Retinal pigment epithelial cell (primary cell): ENCODE measurements at places on chromosomes 6 and 20.

- DNase-seq, result no peak
Observed at GRCh38 chr6:31385041-31385440, 18.4 kb upstream of the MICA start.

- no peak for DNase-seq
Observed at GRCh38 chr6:153047386-153047785, 44.9 kb upstream of the MTRF1L start.

DNA sequence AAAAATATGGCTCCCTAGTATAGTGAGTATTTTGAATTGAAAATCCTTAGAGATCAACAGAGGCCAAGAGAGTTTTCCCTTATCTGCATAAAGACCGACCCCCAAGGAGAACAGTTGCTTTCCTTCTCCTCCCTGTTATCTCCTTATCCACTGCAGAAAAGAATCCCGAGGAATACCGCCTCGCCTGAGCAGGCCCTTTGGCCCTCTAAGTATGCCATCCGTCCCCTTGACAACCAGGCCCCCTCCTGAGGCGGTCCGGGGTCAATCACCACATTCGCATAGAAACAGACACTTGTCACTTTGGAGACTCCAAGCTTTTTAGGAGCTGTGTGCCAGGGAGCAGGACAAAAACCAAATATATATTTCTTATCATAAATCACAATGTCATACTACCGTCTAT is 15.9 kb upstream of the GGTLC1 start:
- no peak for DNase-seq

DNA sequence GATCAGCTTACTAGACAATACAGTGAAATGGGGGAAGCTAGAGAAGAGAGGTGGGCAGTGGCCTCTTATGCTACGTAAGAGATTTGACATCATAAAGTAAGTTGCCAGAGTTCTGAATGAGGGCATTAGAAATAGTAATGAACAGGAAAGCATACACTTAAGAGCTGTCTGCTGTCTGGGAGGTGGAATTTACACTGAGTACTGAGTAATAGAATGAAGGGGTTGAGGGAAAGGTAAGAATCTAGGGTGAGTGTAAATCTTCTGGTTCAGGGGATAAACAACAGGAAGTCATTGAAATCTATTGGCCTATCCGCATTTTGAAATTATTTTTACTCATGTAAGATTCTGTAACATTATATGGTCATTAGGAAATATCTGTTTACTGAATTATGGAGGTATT is 35.8 kb downstream of the HLA-DMB start:
- DNase-seq, result no peak

DNA sequence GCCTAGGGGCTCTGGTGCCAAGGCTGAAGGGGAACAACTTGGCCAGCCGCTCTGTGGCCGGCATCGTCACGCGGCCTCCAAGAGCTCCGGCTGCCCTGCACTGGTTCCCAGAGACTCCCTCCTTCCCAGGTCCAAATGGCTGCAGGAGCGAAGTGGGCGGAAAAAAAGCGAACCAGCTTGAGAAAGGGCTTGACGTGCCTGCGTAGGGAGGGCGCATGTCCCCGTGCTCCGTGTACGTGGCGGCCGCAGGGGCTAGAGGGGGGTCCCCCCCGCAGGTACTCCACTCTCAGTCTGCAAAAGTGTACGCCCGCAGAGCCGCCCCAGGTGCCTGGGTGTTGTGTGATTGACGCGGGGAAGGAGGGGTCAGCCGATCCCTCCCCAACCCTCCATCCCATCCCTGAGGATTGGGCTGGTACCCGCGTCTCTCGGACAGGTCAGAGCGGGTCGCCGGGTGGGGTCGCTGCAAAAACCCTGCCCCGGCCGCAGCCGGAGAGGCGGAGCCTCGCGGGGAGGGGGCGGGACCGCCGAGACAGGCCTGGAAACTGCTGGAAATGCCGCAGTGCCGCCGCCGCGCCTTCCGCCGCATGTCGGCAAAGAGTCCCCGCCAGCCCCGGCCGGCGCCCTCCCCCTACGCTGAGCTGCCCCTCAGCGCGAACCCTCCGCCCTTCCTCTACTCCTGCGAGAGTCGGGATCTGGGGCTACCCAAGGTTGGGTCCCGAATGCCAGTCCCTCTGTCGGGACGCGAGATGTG is 814 bp upstream of the HSP90AB1 start:
- DNase-seq, result no peak

DNA sequence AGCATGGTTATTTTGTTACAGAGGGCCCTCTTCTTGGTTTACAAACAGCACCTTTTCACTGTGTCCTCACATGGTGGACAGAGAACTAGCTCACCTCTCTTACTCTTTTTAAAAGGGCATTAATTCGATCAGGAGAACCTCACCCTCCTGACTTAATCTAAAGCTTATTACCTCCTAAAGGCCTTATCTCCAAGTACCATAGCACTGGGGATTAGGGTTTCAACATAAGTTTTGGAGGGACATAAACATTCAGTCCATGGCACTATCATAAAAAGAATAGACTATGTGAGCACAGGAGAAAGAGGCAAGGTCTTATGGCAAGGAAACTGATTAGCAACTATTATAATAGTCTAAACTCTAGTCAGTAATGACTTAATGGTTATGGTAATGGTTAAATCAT is 736.2 kb upstream of the ADGRB3 start:
- no peak for DNase-seq

DNA sequence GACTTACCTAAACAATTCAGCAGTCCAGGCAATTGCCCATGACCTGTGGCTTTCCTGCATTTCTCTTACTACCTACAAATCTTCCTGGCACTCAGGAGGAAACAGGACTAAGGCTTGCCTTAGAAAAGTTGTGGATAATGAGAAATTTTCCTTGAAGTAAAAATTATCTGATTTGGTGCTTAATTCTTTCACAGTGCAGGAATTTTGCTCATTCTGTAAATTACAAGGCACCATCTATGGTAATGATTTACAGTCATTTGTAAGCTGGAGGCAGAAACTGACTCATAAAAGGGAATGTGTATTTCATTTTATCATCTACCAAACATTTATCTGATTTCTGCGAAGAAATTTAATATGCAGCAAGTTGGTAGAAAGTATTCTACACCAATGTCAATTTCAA is 211.5 kb upstream of the FKBP1C start:
- DNase-seq, result peak; percentile 16

GRCh38 chr6:99612551-99613408 is 6.1 kb downstream of the PRDM13 start:
- no peak for DNase-seq

DNA sequence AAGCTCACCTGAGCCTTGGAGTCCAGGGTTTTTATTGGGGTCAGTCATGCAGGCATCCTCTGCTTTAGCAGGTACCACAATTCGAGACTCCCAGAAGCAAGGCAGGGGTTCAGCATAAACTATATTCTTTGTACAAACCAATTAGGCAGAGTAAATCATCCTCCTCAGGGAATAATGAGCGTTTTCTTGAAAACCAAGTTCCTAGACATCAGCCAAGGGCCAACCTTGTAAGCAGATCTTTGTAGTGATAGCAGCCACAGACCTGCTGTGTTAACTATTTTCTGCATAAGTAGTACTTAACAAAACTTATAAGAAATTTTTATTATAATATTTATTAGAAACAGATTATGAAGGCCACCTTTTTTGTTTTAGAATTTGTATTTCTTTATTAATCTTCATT is 74.7 kb downstream of the STXBP5 start:
- no peak for DNase-seq

GRCh38 chr6:97009781-97010492 is 85.4 kb downstream of the KLHL32 start:
- DNase-seq, result no peak

DNA sequence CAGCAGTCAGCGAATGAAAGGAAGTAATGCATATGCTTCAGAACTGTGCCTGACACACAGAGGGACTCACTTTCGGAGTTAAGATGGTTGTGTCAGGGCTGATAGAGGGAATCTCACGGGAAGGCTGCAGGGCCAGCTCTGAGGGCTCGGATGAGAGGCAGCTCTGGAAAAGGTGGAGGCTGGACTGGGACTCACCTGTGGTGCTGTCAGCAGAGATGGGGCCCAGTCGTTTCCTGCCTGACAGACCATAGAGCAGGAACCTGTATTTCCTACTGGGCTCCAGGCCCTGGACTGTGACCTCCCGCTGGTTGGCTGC is 9.3 kb downstream of the CYP21A2 start:
- no peak for DNase-seq

DNA sequence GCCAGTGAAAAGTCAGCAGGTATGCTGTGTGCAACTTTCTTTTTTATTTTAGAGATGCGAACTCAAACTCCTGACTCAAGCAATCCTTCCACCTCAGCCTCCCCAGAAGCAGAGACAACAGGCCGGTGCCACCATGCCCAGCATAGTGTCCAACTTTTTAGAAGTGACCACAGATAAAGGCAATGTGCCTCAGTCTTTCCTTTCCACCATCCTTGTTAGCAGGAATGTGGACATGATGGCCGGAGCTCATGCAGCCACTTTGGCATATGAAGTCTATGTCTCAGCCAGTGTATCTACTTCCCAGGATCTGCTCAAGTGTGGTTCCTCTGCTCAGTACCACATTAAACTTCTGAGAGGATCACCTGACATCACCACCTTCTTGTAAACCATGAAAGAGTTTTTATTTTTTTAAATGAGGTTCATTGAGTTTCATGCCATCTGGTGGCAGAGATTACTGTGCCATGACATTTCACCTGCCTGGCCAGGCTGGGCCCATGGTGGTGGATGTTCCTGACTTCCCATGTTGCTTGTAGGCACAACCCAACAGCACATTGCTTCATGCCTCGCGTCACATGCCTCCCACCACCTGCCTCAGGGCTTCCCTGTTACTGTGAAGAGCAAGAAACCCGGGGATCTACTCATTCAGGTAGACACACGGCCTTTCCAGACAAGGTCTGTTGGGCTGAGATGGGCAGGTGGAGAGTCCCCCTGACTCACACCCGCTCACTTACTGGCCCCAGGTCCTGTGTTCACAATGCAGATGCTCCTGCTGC is 216.5 kb downstream of the LY86 start:
- DNase-seq, result no peak

DNA sequence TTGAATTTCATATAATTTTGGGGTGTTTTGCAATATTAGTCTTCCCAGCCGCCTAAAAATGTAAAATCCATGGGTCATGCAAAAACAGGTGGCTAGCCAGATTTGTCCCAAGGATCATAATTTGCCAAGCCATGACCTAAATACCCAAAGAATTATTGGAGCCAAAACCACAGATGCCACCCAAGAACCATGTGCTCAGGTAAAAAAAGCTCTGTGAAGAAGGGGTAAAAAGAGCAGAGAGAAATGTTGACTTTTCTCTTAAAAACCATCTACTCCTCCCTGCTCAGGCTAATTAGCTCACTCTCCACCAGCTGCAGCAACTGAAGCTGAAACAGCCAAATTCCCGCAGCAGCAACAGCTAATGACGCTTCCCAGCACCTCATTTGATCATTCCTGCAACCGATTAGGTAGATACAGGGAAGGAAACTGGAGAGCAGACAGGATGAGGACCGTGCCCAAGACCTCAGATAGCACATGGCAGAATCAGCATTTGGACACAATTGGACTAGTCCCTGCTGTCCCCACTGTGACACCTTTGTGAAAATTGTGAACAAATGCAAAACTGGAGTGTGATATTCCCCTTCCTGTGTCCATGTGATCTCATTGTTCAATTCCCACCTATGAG is 107.9 kb upstream of the NXT1 start:
- DNase-seq, result no peak

- DNase-seq, result peak; percentile 11
Observed at GRCh38 chr6:132685009-132685408, 26.0 kb upstream of the TAAR1 start.

GRCh38 chr6:3724451-3725144 is 26.9 kb downstream of the PXDC1 start:
- no peak for DNase-seq

- no peak for DNase-seq
Observed at GRCh38 chr6:72936766-72937559, 288.3 kb downstream of the KHDC1L start.

DNA sequence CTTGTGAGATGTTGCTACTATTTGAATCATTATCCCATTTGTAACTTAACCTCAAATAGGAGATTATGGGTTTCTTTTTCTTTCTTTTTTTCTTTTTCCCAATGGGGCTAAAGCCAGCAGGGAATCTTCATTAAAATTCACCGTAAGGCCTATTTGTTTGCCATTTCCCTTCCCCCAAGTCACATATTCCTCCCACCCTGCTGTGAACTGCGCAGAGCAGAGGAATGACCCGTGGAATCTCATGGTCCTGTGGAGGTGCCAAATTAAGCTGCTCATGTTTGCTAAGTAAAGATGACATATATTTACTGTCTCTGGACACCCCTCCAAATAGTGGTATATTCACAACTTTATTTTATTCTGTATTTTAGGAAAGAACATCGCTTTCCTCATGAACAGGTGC is 699.3 kb downstream of the RNF144B start:
- DNase-seq, result no peak

GRCh38 chr6:21593927-21594415 is 420 bp downstream of the SOX4 start:
- DNase-seq, result peak; percentile 32

- no peak for DNase-seq
Observed at GRCh38 chr20:8421981-8422380, 289.9 kb downstream of the PLCB1 start.

GRCh38 chr6:75551367-75551952 is 50.2 kb upstream of the SENP6 start:
- DNase-seq, result no peak

- DNase-seq, result no peak
Observed at GRCh38 chr6:158531970-158532369, 27.9 kb upstream of the TMEM181 start.
